Stimulated activated CD4-positive, alpha-beta T cell treated with anti-CD3 and anti-CD28 coated beads, Interleukin-1b, Interleukin-23, amount 100 ng/mL, for 1 hour (primary cell): ENCODE measurements at places on chromosomes 12 and 14.

- no peak for DNase-seq
Measured at GRCh38 chr12:130710733-130711080, 5.4 kb downstream of the RIMBP2 start.

DNA sequence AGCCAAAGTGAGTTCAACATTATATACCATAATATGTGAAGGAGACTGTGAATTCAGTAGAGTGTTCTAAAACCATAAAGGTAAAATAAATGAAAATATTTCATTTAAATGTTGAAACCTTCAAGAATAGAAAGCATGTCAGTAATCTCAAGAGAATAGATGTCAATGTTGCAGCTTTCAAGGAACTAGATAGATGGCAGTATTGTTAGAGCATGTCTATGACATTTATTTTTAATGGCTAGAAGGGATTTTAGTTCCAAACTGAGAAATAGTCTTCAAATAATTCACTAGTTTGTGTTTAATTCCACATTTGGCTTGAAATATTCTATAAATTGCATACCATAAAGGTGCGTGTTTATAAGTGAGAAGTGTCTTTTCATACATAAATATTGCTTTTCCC lies 326.5 kb downstream of the FLRT2 start:
- DNase-seq: no peak

GRCh38 chr12:96824838-96825236 lies 82.2 kb upstream of the NEDD1 start:
- DNase-seq: no peak

- no peak for DNase-seq
Measured at GRCh38 chr12:105504286-105504685, 173.8 kb downstream of the C12orf75 start.

GRCh38 chr14:106831322-106831720 lies 1304.9 kb downstream of the TMEM121 start:
- no peak for DNase-seq

DNA sequence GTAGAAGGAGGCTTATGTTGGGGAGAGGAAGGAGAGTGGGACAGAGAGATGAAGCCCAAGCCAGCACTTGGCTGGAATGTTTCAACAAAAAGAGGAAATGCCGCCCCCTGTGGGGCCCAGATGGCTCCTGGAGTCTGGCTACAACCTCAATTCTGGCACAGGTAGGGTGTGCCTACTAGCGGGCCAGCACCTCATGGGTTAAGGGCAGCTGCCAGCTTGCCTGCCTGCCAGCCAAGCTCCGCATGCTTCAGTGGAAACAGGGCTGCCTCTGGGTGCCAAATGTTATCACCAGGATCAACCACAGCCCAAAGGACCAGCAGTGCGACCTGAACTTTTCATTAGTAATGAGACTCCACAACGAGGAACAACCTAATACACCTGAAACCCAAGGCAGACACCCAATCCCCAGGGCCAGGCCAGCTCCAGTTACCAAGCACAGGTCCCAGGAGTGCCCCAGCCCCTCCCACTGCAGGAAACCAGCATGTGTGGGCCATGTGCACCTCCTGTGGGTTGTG lies 11.3 kb downstream of the RAB15 start:
- no peak for DNase-seq

DNA sequence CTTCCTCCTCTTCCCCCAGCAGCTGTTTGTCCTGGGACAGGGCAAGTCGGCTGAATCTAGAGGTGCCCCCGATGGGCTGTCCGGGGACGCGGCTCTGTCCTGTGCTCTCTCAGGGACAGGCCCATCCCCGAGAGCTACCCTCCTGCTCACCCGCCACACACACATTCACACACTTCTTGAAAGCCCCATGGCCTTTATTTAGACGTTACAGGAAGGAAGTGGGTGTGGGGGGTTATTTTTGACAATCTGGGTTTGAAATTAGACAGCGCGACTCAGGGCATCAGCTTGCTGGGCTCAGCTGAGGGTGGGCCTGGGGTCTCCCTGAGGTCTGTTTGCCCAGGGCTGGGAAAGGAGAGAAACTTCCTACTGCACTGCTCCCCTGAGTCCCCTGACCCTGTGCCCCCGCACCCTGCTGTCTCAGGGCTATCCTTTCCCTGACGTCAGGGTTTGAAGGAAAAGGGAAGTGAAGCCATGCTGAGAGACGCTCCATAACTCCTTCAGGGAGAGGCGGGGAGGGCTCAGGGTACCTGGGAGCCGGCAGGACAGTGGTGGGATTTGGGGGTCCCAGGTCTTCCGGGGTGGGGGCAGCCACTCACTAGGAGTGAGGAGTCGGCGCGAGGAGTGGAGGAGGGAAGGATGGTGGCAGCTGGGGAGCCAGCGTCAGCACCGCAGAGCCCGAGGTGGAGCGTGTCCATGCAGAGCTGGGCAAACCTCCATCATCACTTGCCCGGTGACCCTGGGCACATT lies 8.1 kb downstream of the PTPN6 start:
- no peak for DNase-seq
